NCI-H1694 (cell line): ENCODE measurements at places on chromosomes 4 and X.

- no peak for DNase-seq
Observed at GRCh38 chr4:63619771-63620170, 789.5 kb downstream of the TECRL start.

- DNase-seq = no peak
Observed at GRCh38 chr4:8849266-8850073, 22.2 kb downstream of the HMX1 start.

GRCh38 chr4:153905231-153905630 lies 116.3 kb upstream of the SFRP2 start:
- DNase-seq = no peak

GRCh38 chr4:8025668-8026067 lies 86.0 kb upstream of the AFAP1 start:
- DNase-seq = no peak

DNA sequence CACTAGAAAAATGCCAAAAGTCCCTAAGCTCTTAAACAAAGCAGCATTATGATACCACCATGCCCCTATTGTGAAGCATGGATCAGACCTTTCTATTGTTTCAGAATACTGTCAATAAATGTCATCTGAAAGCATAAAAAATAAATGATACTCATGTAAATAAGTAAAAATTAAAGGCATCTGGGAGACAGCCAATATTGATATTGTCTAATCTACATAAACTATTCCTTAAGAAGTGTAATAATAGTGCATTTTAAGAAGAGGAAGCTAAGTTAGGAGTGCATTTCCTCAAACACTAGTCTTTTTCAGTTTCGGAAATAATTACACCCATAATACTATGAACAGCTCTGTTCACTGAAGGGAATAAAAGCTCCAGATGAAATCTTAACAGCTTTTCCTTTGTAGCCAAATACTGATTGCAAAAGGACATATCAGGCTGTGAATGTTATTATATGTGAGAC lies 181.6 kb downstream of the SPOCK3 start:
- DNase-seq = no peak

- DNase-seq = no peak
Observed at GRCh38 chrX:7202206-7202605, 54.3 kb upstream of the PUDP start.

GRCh38 chr4:26319949-26320537 lies 771 bp upstream of the RBPJ start:
- no peak for DNase-seq
